ENCODE measurements at places on chromosomes 6 and 20. TPM values are rescaled to one million over a fixed set of nuclear protein-coding genes. Genes with fewer than 3 reads are reported as not detected.

NKAIN4 gene
- total RNA-seq, result not detected

TEAD3 gene
- total RNA-seq, result 12.6 TPM

VSTM2L gene
- total RNA-seq, result not detected

RFX6 gene
- not detected for total RNA-seq

OR12D3 gene
- not detected for total RNA-seq

Data from K562 (cell line).